WTC11 (cell line): ENCODE measurements at places on chromosomes 11 and 22.
A peak's percentile ranks its signal among the peaks of the same experiment; 100 is the strongest.

- DNase-seq: peak; percentile 79
Measured at GRCh38 chr11:9757809-9758636, 94.1 kb downstream of the SWAP70 start.

- peak; percentile 9 for DNase-seq
Measured at GRCh38 chr11:1931341-1932104, 12.0 kb downstream of the TNNT3 start.

DNA sequence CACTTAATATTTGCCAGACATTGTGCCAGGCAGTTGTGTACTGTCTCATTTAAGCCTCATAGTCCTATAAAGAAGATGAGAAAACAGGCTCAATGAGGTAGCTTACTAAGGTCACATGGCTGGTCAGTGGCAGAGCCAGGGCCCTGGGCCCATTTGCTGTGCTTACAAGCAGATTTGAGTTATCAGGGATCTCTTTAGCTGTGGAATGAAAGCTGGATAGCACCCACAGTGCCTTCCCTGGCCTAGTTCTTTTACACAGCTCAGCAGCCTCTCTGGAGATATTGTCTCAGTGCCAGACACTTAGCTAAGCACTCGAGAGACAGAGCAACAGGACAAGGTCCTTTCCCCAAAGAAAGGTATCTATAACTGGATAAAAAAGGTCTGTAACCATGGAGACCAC lies 6.1 kb downstream of the TMEM86A start:
- DNase-seq: no peak

GRCh38 chr11:122853971-122854446 lies 15.7 kb downstream of the CRTAM start:
- peak; percentile 39 for DNase-seq

- no peak for DNase-seq
Measured at GRCh38 chr11:12762278-12762677, 88.1 kb downstream of the TEAD1 start.

- DNase-seq: peak; percentile 72
Measured at GRCh38 chr11:45209891-45210699, 63.7 kb downstream of the PRDM11 start.

DNA sequence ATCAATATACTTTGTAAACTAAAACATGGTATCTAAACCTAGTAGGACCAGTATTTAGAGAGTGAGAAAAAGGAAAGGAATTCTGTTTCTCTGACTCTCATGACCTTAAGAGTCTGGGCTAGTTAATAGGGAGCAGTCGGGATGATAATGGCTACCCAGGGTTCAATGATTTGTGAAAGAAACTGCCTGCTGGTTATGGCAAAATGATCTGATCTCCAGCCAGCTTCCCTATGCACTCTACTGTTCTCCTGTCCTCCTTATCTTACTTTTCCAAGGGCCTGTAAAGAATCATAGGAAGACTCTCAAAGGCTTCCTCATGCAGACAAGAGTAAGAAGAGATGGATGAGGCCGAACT lies 193.1 kb upstream of the PITPNB start:
- no peak for DNase-seq

DNA sequence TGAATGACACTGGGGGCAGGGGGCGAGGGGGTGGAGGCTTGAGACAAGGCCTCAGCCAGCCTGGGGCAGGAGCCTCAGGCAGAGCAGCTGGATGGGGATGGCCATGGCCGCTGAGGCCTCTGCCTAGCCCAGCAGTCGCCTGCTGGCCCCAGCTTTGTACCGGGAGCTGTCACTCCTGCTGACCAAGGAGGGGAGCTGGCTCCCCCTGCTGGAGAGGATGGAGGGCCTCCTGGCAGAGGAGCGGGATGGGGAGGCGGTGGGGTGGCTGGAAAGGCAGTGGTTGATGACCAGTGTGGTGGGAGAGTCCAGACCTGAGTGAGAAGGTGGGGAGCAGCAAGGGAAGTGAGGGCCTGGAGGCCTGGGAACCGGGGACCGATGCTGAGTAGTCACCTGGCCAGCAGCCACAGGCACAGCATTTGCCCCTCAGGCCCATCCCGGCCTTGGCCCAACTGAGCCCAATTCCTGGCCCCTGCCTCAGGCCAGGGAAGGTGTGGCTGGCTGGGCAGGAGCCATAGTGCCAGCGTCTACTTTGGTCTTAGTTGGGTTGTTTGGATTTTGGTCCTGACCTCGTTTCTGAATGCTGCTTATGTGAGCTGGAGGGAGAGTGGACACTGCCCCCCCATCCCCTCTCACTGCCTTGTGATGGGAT lies 6.0 kb upstream of the SUSD2 start:
- peak; percentile 91 for DNase-seq

DNA sequence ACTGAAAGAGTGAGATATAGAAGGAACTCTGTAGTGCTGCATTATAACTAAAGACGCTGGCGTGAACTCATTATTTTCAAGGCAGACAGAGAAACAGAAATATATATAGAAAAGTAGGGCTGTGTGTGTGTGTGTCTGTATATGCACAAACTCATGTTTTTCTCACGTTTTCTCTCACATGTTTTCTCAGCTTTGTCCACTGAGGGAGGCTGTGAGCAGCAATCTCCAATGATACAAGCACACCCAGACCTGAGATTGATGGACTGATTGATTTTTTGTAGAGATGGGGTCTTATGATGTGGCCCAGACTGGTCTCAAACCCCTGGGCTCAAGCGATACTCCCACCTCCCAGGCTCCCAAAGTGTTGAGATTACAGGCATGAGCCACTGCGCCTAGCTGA lies 122.5 kb downstream of the SERGEF start:
- DNase-seq: no peak

DNA sequence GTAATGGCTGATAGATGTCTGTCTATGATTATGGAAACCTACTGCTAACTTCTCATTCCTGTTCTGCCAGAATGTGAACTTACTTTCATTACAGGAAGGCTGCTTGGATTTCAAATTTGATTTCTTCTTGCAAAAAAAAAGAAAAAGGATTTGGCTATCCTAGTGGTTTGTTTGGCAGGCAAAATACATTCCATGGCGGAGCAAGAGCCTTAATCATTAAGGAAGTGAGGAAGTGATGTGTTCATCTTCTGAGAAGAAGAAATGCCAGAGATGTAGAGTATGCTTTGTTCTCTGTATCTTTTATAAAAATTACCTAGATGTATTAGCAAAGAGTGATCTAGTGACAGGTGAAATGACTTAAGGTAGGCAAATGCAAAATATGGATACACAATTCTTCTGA lies 356.3 kb downstream of the SOX6 start:
- DNase-seq: no peak

DNA sequence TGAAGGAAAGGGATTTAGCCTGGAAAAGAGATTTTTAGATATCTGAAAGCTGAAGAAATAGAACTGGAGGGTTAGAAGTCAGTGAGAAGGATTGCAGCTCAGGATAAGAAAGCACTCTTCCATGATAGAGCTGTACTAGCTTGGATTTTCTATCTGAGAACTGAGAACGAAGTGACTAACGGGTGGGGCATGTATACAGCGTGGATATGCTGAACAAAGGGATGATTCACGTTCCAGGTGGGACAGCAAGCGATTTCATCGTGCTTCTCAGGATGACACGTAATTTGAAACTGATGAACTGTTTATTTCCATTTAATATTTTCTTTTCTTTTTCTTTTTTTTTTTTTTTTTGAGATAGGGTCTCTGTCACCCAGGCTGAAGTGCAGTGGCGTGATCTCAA lies 53.0 kb downstream of the GRAMD1B start:
- DNase-seq: no peak

DNA sequence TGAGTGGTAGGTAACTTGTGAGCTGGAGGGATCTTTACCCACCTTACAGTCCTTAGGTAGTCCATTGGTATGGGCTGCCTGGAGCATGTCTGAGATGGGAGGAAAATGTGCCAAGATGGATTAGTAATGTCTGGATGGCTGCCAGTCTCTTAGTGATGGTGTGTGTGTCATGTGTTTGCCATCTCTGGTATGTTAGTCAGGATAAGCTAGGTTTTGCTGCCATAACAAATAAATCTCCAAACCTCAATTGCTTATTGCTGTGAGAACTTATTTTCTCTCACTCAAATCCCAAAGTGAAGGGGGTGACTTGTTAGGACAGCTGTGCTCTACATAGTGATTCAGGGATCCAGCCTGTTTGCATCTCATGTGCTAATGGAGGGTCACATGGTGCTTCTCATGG lies 40.9 kb upstream of the MYEOV start:
- DNase-seq: no peak

DNA sequence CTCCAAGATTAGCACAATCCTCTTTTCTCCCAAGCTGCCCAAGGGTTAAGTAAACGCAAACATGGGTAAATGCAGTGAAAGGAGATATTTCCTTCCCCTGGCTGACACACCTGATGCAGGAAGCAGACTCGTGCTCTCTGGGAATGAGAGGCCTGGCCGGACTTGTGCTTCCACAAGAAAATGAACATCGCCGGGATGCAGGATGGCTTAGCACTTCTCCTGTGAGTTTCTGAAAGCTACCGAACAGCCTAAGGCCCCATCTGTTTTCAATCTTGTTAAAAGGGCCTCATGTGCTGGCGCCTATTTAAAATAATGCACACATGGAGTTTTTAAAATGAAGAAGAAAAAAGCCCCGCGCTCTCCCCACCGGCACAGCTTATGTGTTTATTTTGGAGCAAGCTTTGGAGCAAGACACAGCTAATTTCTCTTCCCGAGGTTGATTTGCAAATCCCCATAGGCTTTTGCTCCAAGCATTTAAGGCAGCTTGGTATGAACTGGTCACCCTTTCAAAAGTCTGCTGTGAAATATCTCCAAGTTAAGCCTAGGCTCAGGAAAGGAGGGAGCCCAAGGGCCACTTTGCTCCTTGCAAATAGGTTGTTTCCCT lies 100.9 kb downstream of the SYN3 start:
- DNase-seq: no peak

DNA sequence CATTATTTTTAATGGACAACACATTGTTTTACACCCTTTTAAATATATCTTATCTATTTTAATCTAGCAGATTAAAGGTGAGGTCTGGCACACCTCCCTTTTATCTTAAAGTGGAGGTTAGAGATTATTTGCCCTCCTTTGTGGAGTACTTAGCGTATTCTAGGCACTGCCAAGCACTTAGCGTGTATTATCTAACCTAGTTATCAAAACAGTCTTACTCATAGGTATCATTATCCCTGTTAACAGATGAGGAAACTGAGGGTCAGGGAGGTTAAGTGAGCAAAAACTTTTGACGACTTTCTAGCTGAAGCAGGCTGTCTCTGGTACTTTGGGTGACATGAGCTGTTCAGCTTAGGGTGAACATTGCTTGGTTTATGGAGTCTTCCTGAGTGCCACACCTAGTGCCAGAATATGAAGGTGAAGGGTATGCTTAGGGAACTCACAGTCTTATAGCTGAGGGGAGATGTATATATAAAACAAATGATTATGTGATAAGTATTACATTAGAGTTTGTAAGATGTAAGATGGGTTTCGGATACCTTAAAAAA lies 55.0 kb downstream of the ZNRF3 start:
- no peak for DNase-seq

DNA sequence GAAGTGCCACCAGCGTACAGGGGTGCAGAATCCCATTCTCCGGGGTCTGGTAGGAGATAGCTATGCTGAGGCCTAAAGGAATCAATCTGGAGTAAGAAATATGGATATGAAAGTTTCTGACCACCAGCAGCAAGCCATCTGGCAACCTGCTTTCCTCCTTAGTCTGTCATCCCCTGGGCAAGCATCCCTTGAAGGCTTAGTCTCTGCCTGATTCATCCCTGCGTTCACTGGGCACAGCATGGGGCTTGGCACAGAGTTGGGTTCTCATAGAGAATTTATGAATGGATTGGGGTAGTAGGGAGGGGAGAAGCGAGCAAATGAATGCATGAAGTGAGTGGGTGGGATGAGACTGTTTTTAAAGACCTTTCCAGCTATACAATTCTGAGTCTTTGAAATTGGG lies 85.8 kb upstream of the NARS2 start:
- no peak for DNase-seq

- no peak for DNase-seq
Measured at GRCh38 chr11:129828301-129828836, 12.7 kb downstream of the TMEM45B start.

GRCh38 chr22:41983513-41984405 lies 14.5 kb downstream of the SEPTIN3 start:
- no peak for DNase-seq

DNA sequence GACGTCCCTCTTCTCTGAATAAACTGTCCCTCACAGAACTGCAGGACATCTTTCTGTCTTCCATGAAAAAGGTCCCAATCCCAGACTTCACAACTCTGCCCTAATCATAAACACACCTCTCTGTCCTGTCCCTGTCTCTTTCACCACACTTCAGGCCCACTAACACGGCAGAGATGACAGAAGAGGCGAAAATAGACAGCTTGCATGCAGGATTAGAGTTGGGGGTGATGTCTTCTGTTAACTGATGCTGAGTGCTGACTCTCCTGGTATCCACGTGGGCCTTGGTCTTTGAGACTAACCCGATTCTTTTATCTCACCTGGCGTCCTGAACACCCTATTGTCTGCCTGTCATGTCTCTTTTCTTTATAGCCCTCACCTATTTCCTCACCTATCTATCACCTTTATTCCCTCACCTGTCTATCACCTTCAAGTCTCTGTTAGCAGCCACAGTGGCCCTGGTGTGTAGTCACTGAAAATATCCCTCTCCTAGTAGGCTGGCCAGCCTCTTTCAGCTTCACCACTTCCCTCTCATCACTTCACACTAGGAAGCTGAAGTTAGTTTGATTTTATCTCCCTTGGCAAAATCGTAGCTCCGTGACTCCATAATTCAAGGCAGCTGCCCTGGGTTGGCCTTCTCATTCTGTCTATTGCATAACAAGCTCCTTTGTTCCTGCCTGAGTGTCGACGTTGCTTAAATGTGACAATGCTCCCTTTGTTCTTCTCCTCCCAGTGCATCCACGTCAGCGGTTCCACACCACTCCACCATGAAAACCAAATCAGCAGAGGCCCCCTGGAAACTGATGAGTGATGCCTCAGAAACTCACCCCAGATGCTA lies 30.6 kb upstream of the DRD2 start:
- no peak for DNase-seq

- no peak for DNase-seq
Measured at GRCh38 chr11:60945295-60945667, 6.7 kb downstream of the SLC15A3 start.

- no peak for DNase-seq
Measured at GRCh38 chr11:37817727-37818270, 1219.8 kb upstream of the RAG2 start.

DNA sequence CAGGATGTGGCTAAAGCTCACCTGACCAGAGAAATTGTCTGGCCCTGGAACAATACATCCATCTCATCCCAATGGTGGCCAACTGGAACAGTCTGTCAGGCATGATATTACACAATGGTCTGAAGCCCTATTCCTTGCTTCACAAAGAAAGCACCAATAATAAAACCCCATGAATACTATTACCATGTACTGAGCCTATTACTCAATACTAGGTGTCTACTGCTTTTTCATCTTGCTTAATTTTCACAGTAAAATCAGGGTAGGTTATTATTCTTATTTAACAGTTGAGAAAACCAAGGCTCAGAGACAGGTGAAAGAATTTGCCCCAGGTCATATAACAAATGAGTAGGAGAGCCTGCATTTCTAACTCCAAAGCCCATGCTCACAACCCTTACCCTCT lies 68.9 kb upstream of the CAPRIN1 start:
- DNase-seq: no peak
